Glomerular endothelial cell (primary cell): ENCODE measurements at places on chromosomes 13 and 19. TPM values are rescaled to one million over a fixed set of nuclear protein-coding genes. Genes with fewer than 3 reads are reported as not detected.

The ACER1 gene
- total RNA-seq = not detected in 2 replicates

The PSG7 gene
- not detected in 2 replicates for total RNA-seq

The COX6B2 gene
- not detected in 2 replicates for total RNA-seq

The ZNF154 gene
- 1.1 and 4.2 TPM in 2 replicates for total RNA-seq

The GIPC3 gene
- 3.2 and 6.1 TPM in 2 replicates for total RNA-seq

The SEMA6B gene
- 316 and 446 TPM in 2 replicates for total RNA-seq

The ACP7 gene
- not detected in 2 replicates for total RNA-seq

The ZNF556 gene
- total RNA-seq = not detected in 2 replicates
